ENCODE measurements at places on chromosomes 12 and 14.

DNA sequence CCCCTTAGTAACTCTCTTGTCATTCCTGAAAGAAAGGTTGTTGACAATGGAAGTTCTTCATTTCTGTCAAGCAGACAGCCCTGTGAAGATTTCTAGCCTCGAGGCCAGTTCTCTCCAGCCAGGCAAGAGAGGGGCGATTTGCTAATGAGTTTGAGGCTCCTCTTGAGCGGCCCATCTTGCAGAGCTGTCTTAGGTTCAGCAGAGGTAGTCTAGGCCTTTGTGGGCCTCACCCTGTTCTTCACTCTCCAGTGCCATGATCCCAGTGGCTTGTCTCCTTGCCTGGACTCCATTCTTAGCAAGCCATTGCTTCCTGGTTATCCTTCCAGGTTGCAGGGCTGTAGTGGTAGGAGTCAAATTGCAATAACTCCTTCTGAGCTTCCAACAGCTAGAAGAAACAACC, 9.7 kb downstream of the TPH2 start:
- DNase-seq: no peak

DNA sequence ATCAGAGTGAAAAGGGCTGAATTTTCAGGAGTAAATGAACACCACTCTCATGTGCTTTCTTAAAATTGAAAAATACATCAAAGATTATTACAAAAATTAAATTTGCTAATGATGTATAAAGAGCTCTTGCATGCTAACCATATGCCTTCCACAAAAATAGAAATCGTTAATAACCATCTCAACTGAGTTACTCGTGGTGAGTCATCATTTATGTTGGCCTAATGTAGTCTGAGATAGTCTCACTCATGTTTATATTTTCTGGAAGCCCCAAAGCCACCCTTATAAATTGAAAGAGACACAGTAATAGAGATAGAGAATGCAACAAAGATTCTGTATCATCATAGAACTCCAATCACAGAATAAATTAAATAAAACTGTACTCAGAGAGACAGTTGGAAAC, 131.2 kb downstream of the KCNH5 start:
- no peak for DNase-seq

- DNase-seq: no peak
These were observed 48.6 kb downstream of the PPP1R36 start for GRCh38 chr14:64598404-64598803.

DNA sequence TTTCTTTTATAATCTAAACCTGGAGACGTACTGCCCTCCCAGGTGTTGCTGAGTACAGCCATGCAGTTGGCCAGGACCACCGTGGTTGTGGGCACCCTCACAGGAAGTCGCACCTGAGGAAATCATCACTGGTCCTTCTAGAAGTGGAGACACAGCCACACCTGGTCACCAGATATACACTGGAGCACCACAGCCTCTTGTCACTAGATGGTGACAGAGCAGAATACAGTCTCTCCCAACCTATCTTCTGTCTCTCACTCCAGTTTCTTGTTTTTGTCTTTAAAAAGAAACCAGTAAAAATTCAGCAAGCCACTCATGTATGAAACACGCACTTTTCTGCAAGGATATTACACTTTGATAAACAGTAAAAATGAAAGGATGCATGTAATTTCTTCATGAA, 43.1 kb upstream of the GPHB5 start:
- no peak for DNase-seq

DNA sequence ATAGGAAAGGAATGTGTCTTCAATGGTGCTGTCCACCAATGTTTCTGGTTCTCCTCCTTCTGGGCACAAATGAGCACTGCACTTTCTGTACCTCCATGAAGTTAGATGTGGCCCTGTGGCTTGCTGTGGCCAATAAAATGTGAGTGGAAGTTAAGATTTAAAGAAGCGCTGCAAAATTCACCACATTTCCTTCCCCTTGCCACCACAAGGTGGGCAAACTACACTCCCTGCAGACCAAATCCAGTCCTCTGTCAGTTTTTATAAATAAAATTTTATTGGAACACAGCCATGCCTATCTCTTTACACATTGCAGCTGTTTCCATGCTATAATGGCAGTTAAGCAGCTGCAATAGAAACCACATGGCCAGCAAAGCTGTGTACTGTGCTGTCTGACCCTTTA, 141.4 kb upstream of the TMPO start:
- DNase-seq: no peak

- no peak for DNase-seq
These were observed 422.2 kb upstream of the FOXG1 start for GRCh38 chr14:28344381-28344780.

DNA sequence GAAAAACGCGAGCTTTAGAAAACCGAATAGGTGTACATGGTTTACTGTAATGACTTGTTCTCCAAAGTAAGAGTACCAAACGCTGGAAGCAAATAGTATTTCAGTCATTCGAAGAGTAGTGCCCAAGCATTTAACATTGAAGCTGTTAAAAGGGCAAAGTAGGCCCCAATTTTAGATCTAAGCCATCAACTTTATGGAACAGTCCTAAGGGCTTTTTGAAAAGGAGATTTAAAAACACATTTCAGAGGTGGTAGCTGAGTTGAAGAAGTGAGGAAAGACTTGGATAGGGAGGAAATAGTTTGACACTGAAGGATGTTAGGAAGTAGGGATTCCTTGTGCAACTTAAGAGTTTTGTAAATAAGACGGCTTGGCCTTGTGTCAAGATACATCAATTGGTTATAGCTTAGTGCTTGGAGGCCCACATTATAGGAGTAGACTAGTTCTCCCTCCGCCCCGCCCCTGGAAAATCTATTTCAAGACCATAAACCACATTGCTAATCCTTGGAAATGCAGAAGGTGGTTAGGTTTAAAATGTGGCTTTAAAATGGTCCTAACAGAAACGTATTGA, 783 bp upstream of the TUBA1B start:
- DNase-seq: no peak

DNA sequence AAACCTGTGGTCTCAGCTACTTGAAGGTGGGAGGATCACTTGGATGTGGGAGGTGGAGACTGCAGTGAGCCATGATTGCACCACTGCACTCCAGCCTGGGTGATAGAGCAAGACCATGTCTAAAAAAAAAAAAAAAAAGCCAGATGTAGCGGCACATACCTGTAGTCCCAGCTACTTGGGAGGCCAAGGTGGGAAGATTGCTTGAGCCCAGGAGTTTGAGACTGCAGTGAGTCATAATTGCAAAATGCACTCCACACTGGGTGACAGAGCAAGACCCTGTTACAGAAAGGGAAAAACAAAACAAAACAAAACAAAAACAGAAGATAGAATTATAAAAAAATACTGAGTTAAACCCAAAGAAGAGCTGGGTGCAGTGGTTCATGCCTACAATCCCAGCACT, 29.1 kb upstream of the APOF start:
- no peak for DNase-seq

DNA sequence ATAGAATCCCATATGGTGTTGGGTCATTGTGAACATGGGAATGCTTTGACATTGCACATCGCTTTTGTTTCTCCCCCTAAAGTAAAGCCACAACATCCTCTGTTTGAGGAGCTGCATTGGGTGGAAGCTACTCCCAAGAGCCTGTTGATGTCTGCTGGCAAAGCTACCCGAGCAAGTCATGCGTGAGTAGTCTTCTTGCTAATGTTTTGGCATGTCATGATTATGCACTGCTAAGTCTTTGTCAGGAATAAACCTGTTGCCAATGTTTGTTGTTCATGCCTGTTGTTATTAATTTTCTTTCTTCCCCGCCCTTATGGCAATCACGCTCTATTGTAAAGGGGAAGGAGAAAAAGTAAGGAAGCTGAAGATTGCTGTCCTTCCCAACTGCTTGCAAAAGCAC, 97.3 kb downstream of the EXOC5 start:
- no peak for DNase-seq

- no peak for DNase-seq
These were observed 140.0 kb downstream of the NDUFA12 start for GRCh38 chr12:94863321-94864035.
